ENCODE measurements at places on chromosomes 12 and 14. TPM values are rescaled to one million over a fixed set of nuclear protein-coding genes. Genes with fewer than 3 reads are reported as not detected.

- H3K27ac ChIP-seq = peak overlapping the region; percentile 99
- H3K4me3 ChIP-seq = peak overlapping the region; percentile 55
- no peaks in the 10 kb centered on the region for H3K27me3 ChIP-seq
- H3K36me3 ChIP-seq = peaks cover 5% of the 10 kb centered on the region
- peak; percentile 93 for DNase-seq
Observed at GRCh38 chr14:70665448-70666360, 24.0 kb downstream of the TTC9 start.

Gene ADAM20
- total RNA-seq = 0.94 TPM

- H3K27ac ChIP-seq = no peak overlapping the region
- peaks cover 22% of the 10 kb centered on the region for H3K4me1 ChIP-seq
- no peaks in the 10 kb centered on the region for H3K27me3 ChIP-seq
Observed at GRCh38 chr14:69318901-69319475, 59.0 kb downstream of the GALNT16 start.

GRCh38 chr12:123232472-123232806, 502 bp downstream of the MPHOSPH9 start:
- no peaks in the 10 kb centered on the region for H3K36me3 ChIP-seq
- H3K4me3 ChIP-seq = peak overlapping the region; percentile 82
- no peak overlapping the region for H3K27ac ChIP-seq
- DNase-seq = no peak

DNA sequence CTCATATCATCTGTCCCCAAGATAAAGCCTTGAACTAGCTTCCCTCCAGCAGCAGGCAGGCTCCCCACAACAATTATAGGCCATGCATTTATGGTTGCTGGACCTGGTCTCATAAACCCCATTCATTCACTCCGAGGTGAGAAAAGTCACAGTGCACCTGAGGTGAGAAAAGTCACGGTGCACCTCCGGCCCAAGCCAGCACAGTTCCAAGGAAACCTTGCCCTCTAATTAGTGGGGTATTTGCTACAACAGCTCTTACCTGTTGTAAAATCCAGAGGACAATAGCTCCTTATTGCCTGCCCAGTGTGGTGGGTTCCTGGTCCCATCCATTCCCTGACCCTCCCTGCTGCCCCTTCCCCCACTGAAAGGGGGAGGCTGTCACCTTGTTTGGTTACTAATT, 65.6 kb downstream of the FBXL14 start:
- no peak overlapping the region for H3K4me3 ChIP-seq
- no peak for DNase-seq
- H3K36me3 ChIP-seq = no peaks in the 10 kb centered on the region
- H3K27me3 ChIP-seq = peaks cover 31% of the 10 kb centered on the region

DNA sequence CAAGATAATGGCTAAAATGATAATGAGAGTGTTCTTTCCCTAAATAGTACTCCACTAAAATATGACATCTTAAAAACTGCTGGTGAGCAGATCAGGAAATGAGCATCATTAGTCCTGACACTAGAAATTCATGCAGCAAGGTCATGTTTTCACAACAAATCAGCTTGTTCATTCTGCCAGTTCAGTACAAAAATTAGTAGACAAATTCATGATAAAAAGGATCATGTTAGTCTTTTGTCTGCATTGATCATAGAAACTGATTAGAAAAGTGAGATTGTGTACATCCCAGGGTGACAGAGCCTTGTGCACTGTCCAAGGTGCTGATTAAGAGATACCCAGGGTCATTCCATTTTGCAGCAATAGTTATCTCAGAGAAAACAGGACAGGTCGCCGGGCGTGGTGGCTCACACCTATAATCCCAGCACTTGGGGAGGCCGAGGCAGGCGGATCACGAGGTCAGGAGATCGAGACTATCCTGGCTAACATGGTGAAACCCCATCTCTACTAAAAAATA, 163.6 kb downstream of the RIMBP2 start:
- DNase-seq = no peak
- H3K4me1 ChIP-seq = no peaks in the 10 kb centered on the region
- H3K4me3 ChIP-seq = no peak overlapping the region
- H3K36me3 ChIP-seq = no peaks in the 10 kb centered on the region

- H3K27me3 ChIP-seq = no peaks in the 10 kb centered on the region
- no peak overlapping the region for H3K27ac ChIP-seq
- H3K4me3 ChIP-seq = no peak overlapping the region
- no peaks in the 10 kb centered on the region for H3K4me1 ChIP-seq
Observed at GRCh38 chr14:52801014-52801712, 9.8 kb upstream of the GNPNAT1 start.

Gene SOX5
- total RNA-seq = not detected

- DNase-seq = no peak
- H3K27ac ChIP-seq = no peak within 1 kb of the TSS
- no peaks in the 10 kb centered on the region for H3K4me1 ChIP-seq
- H3K36me3 ChIP-seq = no peaks in the 10 kb centered on the region
Observed at GRCh38 chr12:10098791-10099190, at the start of gene CLEC1A. CLEC1A (minus strand) TSS chr12:10098985; CDS start chr12:10098922, 63 bp downstream.

GRCh38 chr14:63248211-63248610, 44.0 kb downstream of the RHOJ start:
- no peak overlapping the region for H3K4me3 ChIP-seq
- H3K27ac ChIP-seq = no peak overlapping the region
- DNase-seq = no peak
- H3K4me1 ChIP-seq = no peaks in the 10 kb centered on the region
- no peaks in the 10 kb centered on the region for H3K36me3 ChIP-seq

DNA sequence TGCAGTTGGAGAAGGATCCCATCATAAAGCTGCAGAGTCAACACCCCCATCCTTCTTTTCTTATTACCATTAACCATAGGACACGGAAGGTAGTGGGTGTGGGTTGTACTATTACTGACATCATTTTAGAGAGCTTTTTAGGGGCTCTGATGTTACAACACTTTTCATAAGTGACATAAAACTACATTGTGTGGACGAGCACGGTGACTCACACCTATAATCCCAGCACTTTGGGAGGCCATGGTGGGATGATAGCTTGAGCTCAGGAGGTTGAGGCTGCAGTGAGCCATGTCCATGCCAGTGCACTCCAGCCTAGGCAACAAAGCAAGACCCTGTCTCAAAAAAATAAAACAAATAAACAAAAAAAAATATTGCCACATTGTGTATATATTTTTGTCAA, 167.1 kb downstream of the DUSP6 start:
- peaks cover 50% of the 10 kb centered on the region for H3K4me1 ChIP-seq
- DNase-seq = no peak
- no peaks in the 10 kb centered on the region for H3K36me3 ChIP-seq

Gene FSCB
- total RNA-seq = not detected

Gene NIN
- total RNA-seq = 36.5 TPM

DNA sequence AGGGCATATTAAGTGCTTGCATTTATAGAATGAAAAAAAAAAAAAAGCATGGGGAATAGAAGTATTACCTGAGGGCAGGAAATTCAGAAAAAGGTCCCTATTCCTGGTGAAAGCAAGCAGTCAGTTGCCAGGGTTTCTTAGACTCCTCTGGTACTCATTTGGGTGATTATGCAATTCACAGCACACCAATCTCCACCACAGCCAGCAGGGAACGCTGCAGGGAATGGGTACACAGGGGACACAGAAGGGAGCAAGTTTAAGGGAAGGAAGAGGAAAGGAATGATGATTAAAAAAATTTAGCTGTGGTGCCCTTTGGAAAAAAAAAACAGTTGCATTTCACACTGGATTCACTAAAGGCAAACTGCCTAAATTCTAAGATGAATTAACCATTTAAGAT, 14.2 kb downstream of the BLTP3B start:
- H3K36me3 ChIP-seq = no peaks in the 10 kb centered on the region
- H3K4me3 ChIP-seq = no peak overlapping the region
- H3K27ac ChIP-seq = 0 out of 2 replicates have a peak overlapping the region, but pooled peaks have one; percentile 14
- H3K4me1 ChIP-seq = peaks cover 18% of the 10 kb centered on the region
- H3K27me3 ChIP-seq = no peaks in the 10 kb centered on the region

DNA sequence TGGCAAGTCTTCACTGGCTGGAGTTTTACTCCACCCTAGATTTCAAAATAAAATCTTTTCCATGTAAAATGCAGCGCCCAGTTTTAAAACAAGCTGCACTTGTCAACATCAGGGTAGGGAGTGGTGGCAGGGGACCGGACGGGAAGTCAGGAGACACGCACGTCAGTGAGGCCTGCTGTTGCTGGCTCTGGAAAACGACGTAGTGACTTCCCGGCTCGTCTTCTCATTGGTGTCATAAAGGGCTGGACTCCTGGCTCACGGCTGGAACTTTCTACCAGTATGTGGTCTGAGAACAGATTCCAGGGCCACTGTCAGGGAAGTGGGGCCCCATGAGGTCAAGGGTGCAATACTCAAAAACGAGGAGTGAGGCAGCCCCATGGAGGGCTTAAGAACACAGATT, 64.2 kb upstream of the FOXN3 start:
- no peak overlapping the region for H3K27ac ChIP-seq
- no peaks in the 10 kb centered on the region for H3K36me3 ChIP-seq
- H3K27me3 ChIP-seq = no peaks in the 10 kb centered on the region
- no peaks in the 10 kb centered on the region for H3K4me1 ChIP-seq
- H3K4me3 ChIP-seq = no peak overlapping the region
- no peak for DNase-seq

Gene RNU4-1
- 1,857 TPM for total RNA-seq

DNA sequence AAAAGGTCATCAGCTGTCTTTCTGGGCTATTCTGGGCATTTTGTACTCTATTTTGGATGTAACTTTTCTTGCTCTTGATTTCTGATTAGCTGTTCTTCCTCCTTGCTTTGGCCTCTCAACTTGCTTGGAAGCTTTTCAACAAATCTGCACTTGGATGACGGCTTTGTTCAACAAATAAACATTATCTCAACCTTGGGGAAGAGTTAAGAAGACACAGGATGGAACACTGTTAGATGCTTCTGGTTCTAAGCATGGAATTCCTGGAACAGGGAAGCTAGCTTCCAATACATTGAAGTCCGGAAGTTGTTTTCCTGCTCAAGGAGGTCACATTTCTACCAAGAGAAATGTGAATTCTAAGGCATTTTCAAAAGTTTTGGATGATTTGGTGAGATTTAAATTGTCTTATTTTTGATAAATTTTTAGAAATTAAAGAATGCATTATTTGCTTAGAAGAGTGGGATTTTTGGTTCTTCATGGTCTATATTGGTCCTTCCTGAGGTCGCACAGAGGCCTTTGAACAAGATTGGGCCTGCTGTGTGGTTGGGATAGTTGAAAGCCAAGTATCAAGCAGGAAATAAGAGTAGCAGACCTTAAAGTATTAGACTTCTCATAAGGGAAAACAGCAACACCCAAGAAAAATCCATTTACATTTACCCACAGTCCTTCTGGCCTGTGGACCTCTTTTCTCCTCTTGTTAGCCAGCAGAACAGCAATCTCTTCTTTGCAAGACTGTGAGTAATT, 59.2 kb downstream of the PPFIBP1 start:
- H3K4me3 ChIP-seq = no peak overlapping the region
- H3K27me3 ChIP-seq = no peaks in the 10 kb centered on the region
- H3K36me3 ChIP-seq = no peaks in the 10 kb centered on the region
- H3K27ac ChIP-seq = no peak overlapping the region

GRCh38 chr12:14280921-14281320, 84.6 kb upstream of the ATF7IP start:
- no peaks in the 10 kb centered on the region for H3K27me3 ChIP-seq
- H3K36me3 ChIP-seq = no peaks in the 10 kb centered on the region

DNA sequence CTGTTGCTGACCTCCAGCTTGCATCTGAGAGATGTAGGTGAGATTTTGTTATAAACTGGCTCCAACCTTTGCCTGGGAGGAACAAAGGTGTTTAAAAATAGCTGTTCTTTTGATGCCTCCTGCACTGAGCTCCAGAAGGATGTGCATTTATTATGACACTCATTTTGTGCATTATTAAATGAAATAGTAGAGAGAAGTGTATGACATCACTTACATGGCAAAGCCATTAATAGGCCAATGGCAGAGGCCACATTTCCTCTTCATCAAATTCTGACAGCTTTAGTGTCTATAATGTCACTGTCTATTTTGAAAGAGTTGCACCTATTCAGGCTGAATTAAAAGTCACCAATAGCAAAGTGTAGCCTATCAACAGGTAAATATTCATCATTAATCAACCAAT, 564.6 kb downstream of the FLRT2 start:
- H3K4me3 ChIP-seq = no peak overlapping the region
- no peak for DNase-seq

GRCh38 chr12:121811434-121812319, 7.9 kb downstream of the SETD1B start:
- no peak for DNase-seq
- peaks cover 16% of the 10 kb centered on the region for H3K4me1 ChIP-seq
- peak overlapping the region; percentile 65 for H3K4me3 ChIP-seq
- no peaks in the 10 kb centered on the region for H3K27me3 ChIP-seq
- 0 out of 2 replicates have a peak overlapping the region, but pooled peaks have one; percentile 37 for H3K27ac ChIP-seq

- peaks cover 63% of the 10 kb centered on the region for H3K27me3 ChIP-seq
- no peaks in the 10 kb centered on the region for H3K4me1 ChIP-seq
- DNase-seq = no peak
- H3K27ac ChIP-seq = no peak overlapping the region
- H3K36me3 ChIP-seq = no peaks in the 10 kb centered on the region
- no peak overlapping the region for H3K4me3 ChIP-seq
Observed at GRCh38 chr14:104246401-104247335, 108.3 kb downstream of the KIF26A start.

DNA sequence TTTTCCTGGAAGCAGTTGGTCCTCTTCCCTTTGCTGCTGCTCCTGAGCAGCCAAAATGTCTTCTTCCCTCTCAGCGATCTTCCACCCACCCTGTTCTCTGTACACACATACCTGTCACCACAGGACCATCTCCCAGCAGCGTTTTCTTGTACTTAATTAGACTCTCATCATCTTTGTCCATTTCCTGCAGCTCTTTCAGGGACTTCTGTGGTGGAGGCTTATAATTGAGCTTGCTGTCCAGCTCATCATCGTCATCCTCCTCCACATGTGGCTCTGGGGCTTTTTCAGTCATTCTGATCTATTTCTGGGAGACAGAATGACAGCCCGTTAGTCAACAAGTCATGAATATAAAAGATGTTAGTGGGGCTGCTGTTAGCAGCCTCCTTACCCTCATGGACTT, 11.0 kb downstream of the ARHGDIB start:
- DNase-seq = no peak
- no peak overlapping the region for H3K4me3 ChIP-seq
- H3K36me3 ChIP-seq = peaks cover 50% of the 10 kb centered on the region
- H3K4me1 ChIP-seq = peaks cover 76% of the 10 kb centered on the region
- peak overlapping the region; percentile 83 for H3K27ac ChIP-seq

All from PC-9 (cell line).